ENCODE measurements at places on chromosomes 5 and 9.

DNA sequence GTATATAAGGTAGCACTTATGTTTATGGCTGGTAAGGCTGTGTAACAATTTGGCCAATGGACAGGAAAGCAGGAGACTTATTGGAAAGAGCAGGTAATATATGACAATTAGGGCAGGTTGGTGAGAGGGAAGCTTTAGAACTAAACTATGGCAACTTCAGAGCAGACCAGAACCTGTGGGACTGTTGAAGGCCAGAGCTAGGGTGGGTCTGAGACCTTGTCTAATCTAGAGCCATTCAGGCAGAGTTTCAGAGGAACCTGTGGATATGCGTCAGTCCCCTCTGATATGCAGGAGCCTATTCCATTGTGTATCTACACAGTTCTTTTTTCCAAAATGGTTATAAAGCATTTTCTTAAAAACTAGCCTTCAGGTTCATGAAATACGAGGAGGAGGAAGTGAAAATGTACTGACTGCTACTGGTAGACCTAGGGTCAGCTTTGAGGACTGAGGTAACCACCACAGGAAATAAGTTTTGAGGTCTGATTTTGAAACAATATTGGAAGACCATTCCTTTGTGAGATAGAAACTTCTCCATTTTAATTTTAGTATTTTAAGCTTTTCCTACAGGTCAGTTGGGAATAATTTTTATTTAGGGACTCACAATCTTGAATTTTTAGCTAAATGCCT, 37.6 kb downstream of the ELL2 start:
- no peak for DNase-seq

- no peak for DNase-seq
Measured at GRCh38 chr9:2839040-2839439, 4.9 kb downstream of the PUM3 start.

- no peak for DNase-seq
Measured at GRCh38 chr5:127602896-127603844, 45.7 kb upstream of the CTXN3 start.

DNA sequence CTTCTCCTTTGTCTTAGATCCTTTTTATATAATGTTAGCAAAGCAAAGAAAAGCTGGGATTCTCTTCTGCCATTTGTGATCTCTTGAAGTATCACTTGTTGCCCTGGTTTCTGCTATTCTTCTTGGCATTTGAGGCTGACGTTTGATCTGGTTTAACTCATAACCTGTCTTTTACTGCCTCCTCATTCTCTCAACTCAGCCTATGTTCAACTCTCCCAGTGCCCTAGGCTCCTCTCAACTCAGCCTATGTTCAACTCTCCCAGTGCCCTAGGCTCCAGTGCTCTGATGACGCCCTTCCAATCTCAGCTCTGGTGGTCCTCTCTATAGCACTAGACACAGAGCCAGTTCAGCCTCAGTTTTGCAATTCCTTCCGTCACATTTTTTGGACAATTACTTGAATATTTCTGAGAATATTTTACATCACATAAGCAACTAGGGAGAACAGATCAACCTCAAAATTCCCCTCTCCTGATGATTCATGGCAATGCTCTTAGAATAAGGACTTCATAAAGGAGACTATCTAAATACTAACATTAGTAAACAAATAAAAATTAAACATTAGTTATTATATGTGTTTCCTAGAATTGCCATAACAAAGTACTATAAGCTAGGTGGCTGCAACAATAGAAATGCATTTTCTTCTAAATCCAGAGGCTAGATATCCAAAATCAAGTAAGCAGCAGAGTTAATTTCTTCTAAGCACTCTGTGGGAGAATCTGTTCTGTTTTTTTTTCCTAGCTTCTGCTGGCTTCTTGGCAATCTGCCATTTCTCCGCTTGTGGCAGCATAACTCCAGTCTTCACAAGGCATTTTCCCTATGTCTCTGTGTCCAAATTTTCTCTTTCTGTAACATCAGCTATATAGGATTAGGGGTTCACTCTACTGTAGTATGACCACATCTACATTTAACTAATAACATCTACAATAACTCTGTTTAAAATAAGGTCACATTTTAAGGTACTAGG, 662.1 kb upstream of the FTMT start:
- DNase-seq: no peak

Data from Right ventricle myocardium superior (tissue), 1 donor.